Motor neuron (in vitro differentiated cells): ENCODE measurements at places on chromosomes 4 and X.

GRCh38 chr4:182141061-182141460 lies 102.1 kb upstream of the TENM3 start:
- ATAC-seq = peak; percentile 0

GRCh38 chr4:86926435-86927086 lies 8.2 kb upstream of the AFF1 start:
- ATAC-seq = no peak

- ATAC-seq = no peak
These were observed 574.3 kb upstream of the DIPK2B start for GRCh38 chrX:45774961-45775360.

DNA sequence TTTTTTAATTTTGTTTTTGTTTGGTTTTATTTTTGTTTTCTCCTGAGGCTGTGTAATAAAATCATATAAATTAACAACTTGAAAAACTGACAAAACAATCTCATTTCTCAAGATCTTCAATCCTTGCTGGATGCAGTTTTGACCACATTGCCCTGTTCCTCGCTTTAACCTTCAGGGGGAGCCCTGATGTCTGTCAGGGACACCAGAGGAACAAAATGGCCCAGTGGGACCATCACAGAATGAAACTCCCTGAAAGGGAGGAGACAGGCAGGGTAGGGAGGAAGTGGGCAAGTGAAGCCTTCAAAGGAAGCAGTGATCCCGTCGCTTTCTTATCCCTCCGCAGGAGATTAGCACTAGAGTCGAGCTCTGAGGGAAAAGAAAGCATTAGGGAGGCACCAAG lies 274.9 kb upstream of the LDB2 start:
- ATAC-seq = no peak

DNA sequence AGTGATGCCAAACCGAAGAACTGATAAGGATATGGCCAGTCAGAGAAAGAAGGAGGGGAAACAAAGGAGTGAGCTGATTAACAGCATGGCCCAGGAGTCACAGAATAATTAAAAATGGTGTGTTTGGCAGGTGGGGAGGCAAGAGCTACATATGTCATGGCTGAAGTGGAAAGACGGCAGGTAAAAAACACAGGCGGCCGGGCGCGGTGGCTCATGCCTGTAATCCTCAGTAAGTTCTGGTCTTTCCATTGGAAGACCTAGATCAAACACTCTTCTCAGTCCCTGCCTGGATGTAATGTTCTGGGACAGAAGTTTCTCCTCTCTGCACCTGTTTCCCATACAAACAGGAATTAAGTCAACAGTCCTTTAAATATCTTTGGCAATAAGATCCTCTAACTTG lies 503.9 kb downstream of the STIM2 start:
- ATAC-seq = no peak

DNA sequence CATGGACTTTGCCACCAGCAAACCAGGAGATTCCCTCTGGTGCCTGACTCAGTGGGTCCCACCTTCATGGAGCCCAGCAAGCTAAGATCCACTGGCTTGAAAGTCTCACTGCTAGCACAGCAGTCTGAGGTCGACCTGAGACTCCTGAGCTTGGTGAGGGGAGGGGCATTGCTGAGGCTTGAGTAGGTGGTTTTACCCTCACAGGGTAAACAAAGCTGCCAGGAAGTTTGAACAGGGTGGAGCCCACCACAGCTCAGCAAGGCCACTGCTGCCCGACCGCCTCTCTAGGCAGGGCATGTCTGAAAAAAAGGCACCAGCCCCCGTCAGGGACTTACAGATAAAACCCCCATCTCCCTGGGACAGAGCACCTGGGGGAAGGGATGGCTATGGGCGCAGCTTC lies 28.1 kb downstream of the FAM9A start:
- ATAC-seq = no peak

DNA sequence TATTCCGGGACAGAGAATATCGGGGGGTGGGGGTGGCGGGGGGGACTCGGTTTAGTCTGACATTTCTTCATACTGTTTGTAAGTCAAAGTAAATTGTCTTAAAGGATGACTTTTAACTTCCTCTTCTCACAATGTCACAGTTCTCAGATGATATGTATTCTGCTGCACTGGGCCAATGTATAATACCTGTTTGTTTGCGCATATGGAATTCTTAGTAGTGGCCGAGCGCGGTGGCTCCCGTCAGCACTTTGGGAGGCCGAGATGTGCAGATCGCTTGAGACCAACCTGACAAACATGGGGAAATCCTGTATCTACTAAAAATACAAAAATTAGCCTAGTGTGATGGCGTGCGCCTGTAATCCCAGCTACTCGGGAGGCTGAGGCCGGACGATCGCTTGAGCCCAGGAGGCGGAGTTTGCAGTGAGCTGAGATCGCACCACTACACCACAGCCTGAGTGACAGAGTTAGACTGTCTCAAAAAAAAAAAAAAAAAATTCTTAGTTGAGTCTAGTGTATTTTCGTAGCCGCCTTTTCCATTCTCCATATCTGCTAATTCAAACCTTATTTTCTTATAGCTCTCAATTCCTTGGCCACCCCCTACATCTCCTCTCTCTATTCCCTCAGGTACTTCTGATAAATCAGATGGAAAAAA lies 851 bp downstream of the POLR2B start:
- no peak for ATAC-seq

DNA sequence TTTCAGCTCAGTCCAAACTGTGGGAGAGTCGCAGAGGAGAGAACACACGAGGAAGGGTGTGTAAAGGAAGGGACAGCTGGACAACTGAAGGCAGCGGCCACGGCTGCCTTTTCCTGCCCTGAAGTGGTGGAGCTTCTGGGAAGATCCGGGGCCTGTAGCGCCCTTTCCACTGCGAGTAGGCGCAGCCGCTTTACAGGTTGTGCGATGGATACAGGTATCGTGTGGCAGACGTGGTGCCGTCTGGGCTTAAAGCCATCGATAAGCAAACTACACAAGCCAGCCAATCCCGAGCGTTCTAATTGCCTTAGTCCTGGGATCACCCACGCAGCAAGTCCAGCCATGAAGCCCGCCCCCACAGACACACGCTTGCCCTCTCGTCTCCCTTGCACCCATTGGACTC lies 15.4 kb downstream of the NKX6-1 start:
- ATAC-seq = no peak

GRCh38 chrX:48590203-48591103 lies 6.8 kb upstream of the WDR13 start:
- ATAC-seq = no peak

DNA sequence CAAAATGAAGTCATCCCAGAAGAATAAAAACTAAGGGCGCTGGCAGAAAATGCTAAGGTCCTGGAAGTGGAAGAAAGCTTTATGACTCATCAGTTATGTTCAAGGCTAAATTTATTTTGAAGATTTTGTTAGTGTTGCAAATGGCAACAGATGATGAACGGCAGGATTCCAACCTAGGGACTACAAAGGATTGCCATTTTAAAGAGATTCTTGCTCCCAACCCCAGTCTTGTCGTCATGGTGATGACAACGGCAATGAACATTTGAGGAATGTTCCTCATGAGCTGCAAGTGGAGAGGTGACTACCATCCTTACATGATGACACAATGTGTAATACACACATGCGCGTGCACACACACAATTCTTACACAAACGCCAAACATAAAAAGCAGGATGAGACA lies 54.4 kb upstream of the FTHL17 start:
- peak; percentile 88 for ATAC-seq

- no peak for ATAC-seq
These were observed 136.5 kb upstream of the HS3ST1 start for GRCh38 chr4:11565213-11565612.

- ATAC-seq = no peak
These were observed 39.6 kb downstream of the PDLIM5 start for GRCh38 chr4:94491322-94491721.

DNA sequence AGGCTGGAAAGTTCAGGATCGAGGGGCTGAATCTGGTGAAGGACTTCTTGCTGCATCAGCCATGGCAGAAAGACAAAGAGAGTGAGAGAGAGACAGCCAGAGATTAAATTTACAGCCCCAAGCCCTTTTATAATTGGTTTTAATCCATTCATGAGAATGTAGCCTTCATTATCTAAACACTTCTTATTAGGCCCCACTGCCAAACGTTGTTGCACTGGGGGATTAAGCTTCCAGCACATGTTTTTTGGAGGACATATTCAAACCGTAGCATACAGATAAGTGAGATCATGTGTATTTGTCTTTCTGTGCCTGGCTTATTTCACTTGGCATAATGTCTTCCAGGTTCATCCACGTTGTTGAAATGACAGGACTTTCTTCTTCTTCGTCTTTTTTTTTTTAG lies 524.7 kb downstream of the SPRY1 start:
- ATAC-seq = no peak

GRCh38 chr4:65416891-65417290 lies 253.4 kb downstream of the EPHA5 start:
- ATAC-seq = peak; percentile 73
